ENCODE measurements at places on chromosomes 2 and 18. TPM values are rescaled to one million over a fixed set of nuclear protein-coding genes. Genes with fewer than 3 reads are reported as not detected.

- no peaks in the 10 kb centered on the region for H3K36me3 ChIP-seq
- DNase-seq: no peak
- no peaks in the 10 kb centered on the region for H3K4me1 ChIP-seq
- no peak overlapping the region for H3K27ac ChIP-seq
- no peak overlapping the region for H3K4me3 ChIP-seq
Observed at GRCh38 chr2:5528706-5529105, 163.5 kb upstream of the SOX11 start.

Gene STAT1
- total RNA-seq: 376 TPM

DNA sequence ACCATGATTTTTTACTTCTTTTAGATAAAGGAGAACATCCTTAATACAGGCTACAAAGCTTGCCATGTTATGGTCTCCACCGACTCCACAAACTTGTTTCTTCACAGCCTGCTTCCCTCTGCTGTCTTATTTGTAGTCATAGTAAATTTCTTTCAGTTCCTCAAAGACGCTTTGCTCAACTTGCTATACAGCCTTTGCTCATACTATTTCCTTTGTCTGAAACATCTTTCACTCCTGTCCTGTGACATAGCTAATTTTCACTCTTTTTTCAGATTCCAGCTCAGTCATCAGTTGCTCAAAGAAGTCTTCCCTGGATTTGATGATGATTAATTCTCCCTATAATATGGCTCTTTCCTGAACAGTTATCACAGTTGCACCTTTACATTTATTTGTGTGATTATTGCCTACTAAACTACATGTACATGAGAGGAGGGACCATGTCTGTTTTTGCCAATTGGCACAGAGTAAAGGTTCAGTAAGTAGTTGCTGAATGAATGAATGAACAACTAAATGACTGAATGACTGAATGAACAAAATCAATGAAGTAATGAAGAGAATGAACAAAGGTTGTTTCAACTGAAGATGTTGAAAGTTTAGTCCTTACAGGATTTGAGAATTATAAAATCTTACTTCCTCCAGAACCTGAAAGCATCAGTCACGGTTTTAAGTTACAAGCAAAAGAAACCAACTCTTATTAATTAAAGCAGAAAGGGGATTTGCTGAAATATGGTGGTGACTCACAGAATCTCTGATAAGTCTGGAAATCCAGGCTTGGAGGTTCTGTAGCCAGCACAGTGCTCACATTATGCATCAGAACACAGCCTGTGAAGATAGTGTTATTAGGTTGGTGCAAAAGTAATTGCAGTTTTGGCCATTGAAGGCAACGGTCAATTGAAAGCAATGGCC is 186.4 kb upstream of the FAM98A start:
- no peaks in the 10 kb centered on the region for H3K36me3 ChIP-seq
- no peak overlapping the region for H3K27ac ChIP-seq

DNA sequence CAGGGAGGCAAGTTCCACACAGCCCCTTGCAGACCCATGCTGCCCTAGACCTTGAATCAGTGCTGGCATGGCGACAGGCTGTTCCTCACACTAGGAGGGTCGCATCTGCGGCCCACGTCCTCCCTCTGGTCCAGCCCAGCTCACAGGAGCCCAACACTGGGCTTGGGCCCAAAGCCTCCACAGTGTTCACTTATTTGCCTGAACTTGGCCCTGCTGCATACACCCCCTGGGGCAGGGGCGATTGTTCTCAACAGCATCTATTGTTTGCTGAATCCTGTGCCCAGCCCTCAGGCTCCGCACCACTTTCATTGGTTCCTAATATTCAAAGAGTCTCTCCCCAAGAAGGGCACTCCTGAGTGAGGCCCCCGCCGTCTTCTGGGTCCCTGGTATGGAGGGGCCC is 90.7 kb downstream of the ZBTB7C start:
- no peak overlapping the region for H3K27ac ChIP-seq
- no peaks in the 10 kb centered on the region for H3K36me3 ChIP-seq
- no peaks in the 10 kb centered on the region for H3K27me3 ChIP-seq
- no peak overlapping the region for H3K4me3 ChIP-seq

DNA sequence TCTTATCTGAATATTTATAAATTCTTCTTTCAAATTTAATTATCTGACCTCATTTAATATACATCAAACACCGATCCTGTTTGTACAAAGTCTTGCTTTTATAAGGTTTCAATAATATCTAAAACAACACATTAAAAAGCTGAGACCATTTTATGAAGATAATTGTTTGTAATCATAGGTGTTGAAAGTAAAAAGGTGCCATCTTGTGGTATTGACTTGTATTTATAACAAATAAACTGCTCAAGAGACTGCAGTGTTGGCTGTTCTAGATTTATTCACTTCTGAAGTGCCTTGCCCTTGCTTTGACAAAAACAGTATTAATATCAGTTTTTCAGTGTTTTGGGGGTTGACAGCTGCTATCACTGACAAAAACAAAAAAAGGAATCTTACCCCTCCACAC is 286.8 kb upstream of the HNMT start:
- no peaks in the 10 kb centered on the region for H3K36me3 ChIP-seq
- no peak overlapping the region for H3K4me3 ChIP-seq
- no peaks in the 10 kb centered on the region for H3K4me1 ChIP-seq
- no peak for DNase-seq
- no peak overlapping the region for H3K27ac ChIP-seq
- H3K27me3 ChIP-seq: no peaks in the 10 kb centered on the region

- H3K36me3 ChIP-seq: no peaks in the 10 kb centered on the region
- no peak overlapping the region for H3K4me3 ChIP-seq
- DNase-seq: no peak
Observed at GRCh38 chr18:10304853-10305252, 149.6 kb upstream of the APCDD1 start.

GRCh38 chr2:111640480-111640879 is 243.5 kb downstream of the ANAPC1 start:
- H3K4me1 ChIP-seq: no peaks in the 10 kb centered on the region
- no peak overlapping the region for H3K27ac ChIP-seq
- no peaks in the 10 kb centered on the region for H3K36me3 ChIP-seq
- no peak overlapping the region for H3K4me3 ChIP-seq
- no peak for DNase-seq

GRCh38 chr2:151325581-151326095 is 31.8 kb upstream of the TNFAIP6 start:
- H3K36me3 ChIP-seq: no peaks in the 10 kb centered on the region
- H3K4me1 ChIP-seq: no peaks in the 10 kb centered on the region
- peaks cover 2% of the 10 kb centered on the region for H3K27me3 ChIP-seq
- H3K4me3 ChIP-seq: no peak overlapping the region
- DNase-seq: no peak

DNA sequence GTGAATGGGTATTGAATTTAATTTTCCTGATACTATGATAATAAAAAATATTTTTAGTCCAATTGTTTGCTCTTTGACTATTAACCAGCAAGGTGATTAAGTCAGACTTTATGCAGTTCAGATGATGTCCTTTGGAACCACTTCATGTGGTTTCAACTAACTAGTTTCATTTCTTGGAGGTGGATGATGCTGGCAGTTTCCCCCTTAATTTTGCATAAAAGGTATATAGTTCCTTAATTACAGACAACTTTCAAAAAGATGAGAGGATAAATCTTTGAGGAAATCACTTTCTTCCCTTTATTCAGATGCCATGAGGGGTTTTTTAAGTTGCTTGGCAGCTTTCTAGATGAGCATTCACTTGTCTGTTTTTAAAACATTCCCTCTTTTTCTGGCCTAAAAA is 223.1 kb downstream of the PHLPP1 start:
- peaks cover 10% of the 10 kb centered on the region for H3K4me1 ChIP-seq
- DNase-seq: no peak
- H3K4me3 ChIP-seq: no peak overlapping the region
- H3K27me3 ChIP-seq: no peaks in the 10 kb centered on the region
- H3K27ac ChIP-seq: no peak overlapping the region
- H3K36me3 ChIP-seq: no peaks in the 10 kb centered on the region

- H3K27ac ChIP-seq: no peak overlapping the region
- no peaks in the 10 kb centered on the region for H3K36me3 ChIP-seq
- H3K4me3 ChIP-seq: no peak overlapping the region
- no peaks in the 10 kb centered on the region for H3K4me1 ChIP-seq
- peaks cover 12% of the 10 kb centered on the region for H3K27me3 ChIP-seq
- DNase-seq: no peak
Observed at GRCh38 chr18:77495982-77496690, 246.5 kb downstream of the GALR1 start.

Gene TFCP2L1
- total RNA-seq: not detected

DNA sequence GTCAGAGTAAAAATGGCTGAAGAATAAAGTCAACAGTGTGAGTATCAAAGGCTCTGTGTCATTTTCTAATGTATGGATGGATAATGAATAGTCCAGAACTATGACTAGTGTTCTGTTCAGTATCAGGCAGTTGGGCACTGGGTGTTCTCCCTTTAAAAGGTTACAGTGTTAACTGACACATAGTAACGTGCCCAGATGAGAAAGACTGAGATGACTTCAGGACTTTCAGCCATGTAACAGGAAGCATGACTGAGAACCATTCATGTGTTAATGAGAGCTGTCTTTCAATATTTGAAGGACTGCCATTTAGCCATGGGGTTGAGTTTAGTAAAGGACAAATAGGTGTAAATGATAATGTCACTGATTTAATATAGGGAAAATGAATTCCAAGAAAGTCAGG is 187.1 kb downstream of the GULP1 start:
- no peaks in the 10 kb centered on the region for H3K36me3 ChIP-seq
- H3K4me3 ChIP-seq: no peak overlapping the region
- H3K4me1 ChIP-seq: no peaks in the 10 kb centered on the region
- DNase-seq: no peak

- no peaks in the 10 kb centered on the region for H3K4me1 ChIP-seq
- H3K4me3 ChIP-seq: no peak overlapping the region
Observed at GRCh38 chr2:199273042-199273511, 184.7 kb downstream of the SATB2 start.

DNA sequence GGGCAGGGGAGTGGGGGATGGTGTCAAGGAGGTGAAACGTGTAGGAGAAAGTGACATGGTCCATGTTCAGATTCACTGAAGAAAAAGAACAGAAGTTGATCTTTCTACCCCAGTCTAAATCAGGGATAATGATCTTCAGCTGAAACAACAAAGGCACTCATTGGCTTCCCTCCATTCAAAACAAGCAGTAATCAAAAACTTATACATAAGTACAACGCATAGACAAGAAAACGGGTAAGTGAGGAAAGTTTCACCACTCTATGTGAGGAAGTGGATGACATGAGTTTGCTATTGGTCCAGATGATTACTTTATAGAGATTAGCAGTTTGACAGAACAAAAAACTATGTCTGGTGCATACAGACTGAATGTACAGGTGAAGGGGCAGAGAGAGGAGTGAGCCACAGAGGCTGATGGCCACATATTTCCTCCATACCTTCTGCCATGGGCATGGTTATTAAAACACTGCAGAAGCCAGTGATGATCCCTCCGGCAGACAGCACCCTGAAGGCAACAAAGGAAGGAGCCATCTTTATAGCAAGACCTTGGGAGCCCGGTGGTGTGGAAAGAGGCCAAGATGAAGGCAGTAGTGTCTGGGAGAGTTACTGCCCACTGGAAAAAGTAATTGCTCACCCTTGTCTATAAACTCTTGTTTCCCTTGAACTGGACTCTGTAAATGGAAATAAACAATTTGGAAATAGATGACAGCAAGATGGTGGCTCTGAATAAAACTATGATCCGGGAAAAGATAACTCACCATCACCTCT is 57.7 kb downstream of the SLC25A12 start:
- no peaks in the 10 kb centered on the region for H3K4me1 ChIP-seq
- no peaks in the 10 kb centered on the region for H3K27me3 ChIP-seq

- no peak overlapping the region for H3K4me3 ChIP-seq
- H3K27ac ChIP-seq: no peak overlapping the region
- H3K4me1 ChIP-seq: no peaks in the 10 kb centered on the region
- no peaks in the 10 kb centered on the region for H3K27me3 ChIP-seq
- no peak for DNase-seq
Observed at GRCh38 chr18:6362559-6363129, 52.1 kb downstream of the L3MBTL4 start.

GRCh38 chr2:155633887-155634570 is 698.5 kb downstream of the NR4A2 start:
- no peaks in the 10 kb centered on the region for H3K27me3 ChIP-seq
- H3K4me1 ChIP-seq: no peaks in the 10 kb centered on the region
- no peaks in the 10 kb centered on the region for H3K36me3 ChIP-seq
- no peak overlapping the region for H3K4me3 ChIP-seq

DNA sequence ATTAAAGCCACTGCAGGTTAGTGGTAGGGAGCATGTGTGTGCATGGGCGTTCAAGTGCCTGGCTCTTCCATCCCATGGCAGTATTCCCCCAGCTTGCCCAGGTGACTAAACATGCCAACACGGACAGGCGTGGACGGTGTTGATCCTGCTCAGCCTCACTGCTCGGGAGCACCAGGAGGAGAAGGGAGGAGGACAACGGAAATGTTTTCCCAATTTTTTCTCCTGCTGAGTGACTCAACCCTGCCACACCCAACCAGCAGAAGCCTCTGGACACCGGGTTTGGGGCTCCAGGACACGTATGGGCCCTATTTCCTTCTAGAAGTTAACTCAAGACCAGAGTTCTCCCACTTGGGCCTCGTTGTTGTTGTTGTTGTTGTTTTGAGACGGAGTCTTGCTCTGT is 139.1 kb downstream of the CYP26B1 start:
- H3K36me3 ChIP-seq: no peaks in the 10 kb centered on the region
- no peak overlapping the region for H3K27ac ChIP-seq
- H3K27me3 ChIP-seq: peaks cover 2% of the 10 kb centered on the region
- H3K4me3 ChIP-seq: no peak overlapping the region
- no peaks in the 10 kb centered on the region for H3K4me1 ChIP-seq
- DNase-seq: no peak

DNA sequence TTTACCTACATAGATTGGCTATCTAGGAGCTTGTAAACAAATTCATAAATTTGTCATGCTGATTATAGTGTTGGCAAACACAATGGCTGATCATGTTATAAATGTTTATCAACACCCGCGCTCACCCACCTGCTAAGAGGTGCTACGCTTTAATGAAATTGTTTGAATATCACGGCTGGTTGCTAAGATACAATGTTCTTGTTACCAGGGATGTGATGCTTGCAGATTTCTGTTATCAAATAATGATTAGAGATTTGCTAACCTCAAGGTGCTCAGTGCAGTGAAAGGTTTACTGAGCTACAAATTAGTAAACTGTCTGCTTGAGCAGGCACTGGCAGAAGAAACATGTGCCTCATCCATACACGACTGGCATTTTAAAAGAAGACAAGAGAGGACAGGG is 160.0 kb upstream of the ZEB2 start:
- H3K4me1 ChIP-seq: no peaks in the 10 kb centered on the region
- no peak for DNase-seq
- no peak overlapping the region for H3K4me3 ChIP-seq
- H3K36me3 ChIP-seq: no peaks in the 10 kb centered on the region
- H3K27ac ChIP-seq: no peak overlapping the region
- peaks cover 10% of the 10 kb centered on the region for H3K27me3 ChIP-seq

Gene NLRC4
- total RNA-seq: not detected

Data from activated naive CD4-positive, alpha-beta T cell treated with anti-CD3 and anti-CD28 coated beads for 36 hours (primary cell).